Effector CD4-positive, alpha-beta T cell (primary cell): ENCODE measurements at places on chromosomes 2 and 18.

DNA sequence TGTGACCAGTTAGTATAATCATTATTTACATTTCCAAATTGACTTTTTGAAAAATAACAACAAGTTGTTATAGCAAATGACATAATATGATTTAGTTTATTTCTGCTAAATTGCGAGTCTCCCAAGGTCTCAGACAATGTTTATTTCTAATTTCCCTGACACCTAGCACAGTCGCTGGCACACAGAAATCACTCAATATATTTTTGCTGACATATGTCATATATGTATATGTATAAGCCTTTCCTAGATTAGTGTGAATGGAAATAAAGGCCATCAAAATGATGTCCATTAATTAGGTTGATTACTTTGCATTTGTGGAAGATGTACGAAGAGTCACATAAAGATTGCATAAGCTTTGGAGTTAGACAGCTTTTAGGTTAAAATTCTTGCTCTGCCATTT lies 136.7 kb upstream of the CDH2 start:
- no peak for DNase-seq

GRCh38 chr2:28623582-28624405 lies 127.8 kb upstream of the PPP1CB start:
- no peak for DNase-seq

GRCh38 chr2:102662833-102663232 lies 43.5 kb downstream of the SLC9A2 start:
- no peak for DNase-seq

DNA sequence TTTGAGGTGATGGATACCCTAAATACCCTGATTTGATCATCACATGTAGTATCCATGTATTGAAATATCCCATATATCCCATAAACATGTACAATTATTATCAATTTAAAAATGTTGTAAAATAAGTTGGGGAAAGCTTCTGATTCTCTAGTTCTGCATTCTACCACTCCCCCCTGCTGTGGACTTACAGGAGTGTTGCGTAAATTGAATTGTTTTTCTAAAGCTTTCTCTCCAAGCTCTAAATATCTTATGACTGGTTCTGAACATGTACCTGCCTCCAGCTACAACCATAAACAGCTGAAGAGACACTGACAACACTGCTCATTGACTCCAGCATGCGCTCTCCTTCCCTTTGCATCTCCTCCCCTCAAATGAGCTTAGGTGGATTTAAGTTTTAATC lies 145.2 kb downstream of the MGAT5 start:
- no peak for DNase-seq

GRCh38 chr2:110818767-110819481 lies 86.6 kb downstream of the ACOXL start:
- DNase-seq = no peak

GRCh38 chr18:60413944-60414547 lies 41.5 kb upstream of the MC4R start:
- DNase-seq = no peak

- no peak for DNase-seq
Measured at GRCh38 chr2:60652832-60653340, 99.4 kb upstream of the BCL11A start.

GRCh38 chr2:234047361-234047760 lies 3.1 kb upstream of the SPP2 start:
- no peak for DNase-seq

GRCh38 chr2:136308611-136309010 lies 190.7 kb upstream of the CXCR4 start:
- no peak for DNase-seq

- DNase-seq = no peak
Measured at GRCh38 chr2:45938649-45939511, 287.4 kb downstream of the PRKCE start.

DNA sequence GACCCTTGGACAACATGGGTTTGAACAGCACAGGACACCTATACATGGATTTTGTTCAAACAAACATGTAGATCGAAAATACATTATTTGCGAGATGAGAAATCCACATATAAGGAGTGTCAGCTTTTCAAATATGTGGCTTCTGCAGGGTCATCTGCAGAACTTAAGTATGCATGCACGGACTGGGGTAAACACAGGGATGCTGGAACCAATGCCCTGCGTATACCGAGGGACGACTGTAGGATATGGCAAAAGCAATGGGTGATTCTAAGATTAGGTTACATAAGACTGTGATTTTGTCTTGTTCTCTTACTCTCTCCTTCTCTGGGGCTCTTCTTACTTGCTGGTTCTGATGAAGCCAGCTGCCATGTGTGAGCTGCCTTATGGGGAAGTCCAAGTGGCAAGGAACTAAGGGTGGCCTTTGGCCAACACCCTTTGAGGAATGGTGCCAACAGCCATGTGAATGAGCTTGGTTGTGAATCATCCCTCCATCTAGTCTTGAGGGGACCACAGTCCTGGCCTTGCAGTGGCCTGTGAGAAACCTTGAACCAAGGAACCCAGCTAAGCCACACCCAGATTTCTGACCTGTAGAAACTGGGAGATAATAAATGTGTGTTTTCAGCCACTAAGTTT lies 66.5 kb downstream of the EVA1A start:
- DNase-seq = no peak

GRCh38 chr2:15784106-15784885 lies 156.1 kb upstream of the MYCN start:
- DNase-seq = no peak

GRCh38 chr18:41545091-41545888 lies 409.7 kb upstream of the PIK3C3 start:
- DNase-seq = no peak

DNA sequence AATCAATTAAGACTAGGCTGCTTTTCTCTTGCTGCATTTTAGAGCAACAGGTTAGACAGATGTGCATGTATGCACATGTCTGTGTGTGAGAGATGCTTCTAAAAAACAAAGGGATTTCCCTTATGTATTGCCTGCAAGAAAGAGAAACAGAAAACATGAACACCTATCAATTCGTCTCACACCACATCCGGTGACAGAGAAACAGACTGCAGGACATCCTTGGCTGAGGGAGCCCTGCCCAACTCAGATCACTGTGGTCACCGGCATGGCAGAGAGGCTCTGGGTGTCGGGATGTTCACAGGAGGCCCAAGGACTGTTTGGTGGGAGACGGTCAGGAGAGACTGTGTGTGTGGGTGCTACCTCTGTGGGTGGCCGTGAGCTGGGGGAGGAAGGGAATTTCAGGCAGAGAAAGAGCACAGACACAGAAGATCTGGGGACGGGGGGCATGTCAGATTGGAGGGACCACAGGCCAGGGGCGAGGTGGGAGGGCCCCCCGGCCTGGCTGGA lies 24.9 kb downstream of the FHL2 start:
- no peak for DNase-seq

DNA sequence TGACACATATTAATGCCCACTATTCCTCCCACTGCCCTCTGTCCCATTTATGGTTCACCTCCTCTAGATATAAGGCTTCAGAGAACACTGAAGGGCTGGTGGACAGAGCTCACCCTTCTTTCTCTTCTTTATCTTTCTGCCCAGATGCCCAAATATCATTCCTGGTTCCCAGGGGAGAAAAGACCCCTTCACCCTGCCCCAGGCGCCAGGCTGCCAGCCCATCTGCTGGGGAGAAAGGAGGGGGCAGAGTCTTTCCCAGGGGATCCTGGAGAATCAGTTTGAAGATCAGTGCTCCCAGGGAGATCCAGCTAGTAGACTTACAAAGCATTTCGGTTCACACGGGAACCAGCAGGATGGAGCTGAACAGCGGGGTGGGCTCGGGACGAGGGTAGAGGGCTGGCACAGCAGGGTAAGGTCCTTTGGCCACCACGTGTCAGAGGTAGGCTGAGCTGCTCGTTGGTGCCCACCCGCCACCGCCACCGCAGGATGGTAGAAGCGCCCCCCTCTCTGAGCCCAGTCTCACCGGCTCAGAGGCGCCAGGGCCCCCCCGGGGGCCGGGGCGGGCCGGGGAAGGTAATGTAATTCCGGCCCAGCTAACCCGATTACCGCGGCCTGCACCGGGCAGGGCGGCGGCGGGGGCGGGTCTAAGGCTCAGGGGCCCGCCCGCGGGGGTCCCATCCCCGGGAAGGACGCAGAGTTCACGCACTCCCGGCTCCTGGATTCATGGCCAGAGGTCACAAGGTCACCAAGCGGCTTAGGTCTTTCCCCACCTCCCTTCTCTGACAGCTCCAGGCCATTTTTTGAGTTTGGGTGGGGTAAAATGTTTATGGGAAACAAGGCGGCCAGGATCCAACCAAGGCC lies 1.3 kb upstream of the TLX2 start:
- no peak for DNase-seq

- DNase-seq = no peak
Measured at GRCh38 chr2:109170645-109171044, 41.6 kb downstream of the SH3RF3 start.

DNA sequence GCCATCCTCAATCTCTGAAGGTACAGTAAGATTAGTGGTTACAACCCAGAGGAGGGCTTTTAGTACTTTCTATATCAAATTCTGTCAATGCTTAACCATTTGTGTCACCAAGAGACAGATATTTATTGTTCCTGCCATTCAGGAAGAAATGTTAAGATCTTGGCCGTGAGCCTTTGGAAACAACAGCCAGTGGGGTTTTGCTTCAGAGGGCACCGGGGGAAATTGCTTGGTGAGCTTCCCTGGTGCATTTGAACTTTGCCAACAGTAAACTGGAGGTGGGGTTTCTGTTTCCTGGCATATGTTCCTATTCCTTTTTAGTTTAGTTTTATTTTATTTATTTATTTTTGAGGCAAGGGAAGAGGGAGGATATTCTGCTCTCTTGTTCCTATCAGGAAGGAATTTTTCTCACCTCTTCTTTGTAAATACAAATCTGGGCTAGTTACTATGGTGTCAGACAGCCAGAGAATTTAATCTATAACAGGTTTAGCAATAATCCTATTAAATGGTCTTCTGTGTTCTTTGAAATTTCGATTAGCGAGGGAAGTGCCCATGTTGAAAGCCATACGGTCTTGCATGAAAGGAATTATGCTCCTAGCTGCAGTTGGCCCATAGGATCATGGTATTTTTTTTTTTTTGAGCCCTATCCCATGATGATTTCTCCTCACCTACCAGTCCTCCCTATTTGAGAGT lies 95.7 kb downstream of the MAIP1 start:
- DNase-seq = no peak

DNA sequence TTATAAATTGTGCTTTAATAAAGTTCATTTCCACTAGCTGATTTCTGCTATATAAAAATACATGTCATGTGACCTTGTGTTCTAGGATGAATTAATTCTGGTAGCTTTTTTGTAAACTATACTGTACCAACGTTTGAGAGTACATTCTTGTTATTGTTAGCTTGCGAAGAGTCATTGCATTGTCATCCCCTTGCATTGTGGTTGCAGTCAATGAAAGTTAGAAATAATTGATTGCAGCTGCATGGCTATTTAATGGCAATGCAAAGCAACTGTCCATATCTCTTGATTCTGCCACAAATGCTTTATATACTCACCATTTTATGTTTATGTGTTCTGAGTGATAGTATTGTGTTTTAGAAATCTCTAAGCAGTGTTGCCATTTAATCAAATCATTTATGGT lies 91.6 kb downstream of the ZNF407 start:
- DNase-seq = no peak

- DNase-seq = no peak
Measured at GRCh38 chr18:36249392-36249791, 48.1 kb upstream of the FHOD3 start.

DNA sequence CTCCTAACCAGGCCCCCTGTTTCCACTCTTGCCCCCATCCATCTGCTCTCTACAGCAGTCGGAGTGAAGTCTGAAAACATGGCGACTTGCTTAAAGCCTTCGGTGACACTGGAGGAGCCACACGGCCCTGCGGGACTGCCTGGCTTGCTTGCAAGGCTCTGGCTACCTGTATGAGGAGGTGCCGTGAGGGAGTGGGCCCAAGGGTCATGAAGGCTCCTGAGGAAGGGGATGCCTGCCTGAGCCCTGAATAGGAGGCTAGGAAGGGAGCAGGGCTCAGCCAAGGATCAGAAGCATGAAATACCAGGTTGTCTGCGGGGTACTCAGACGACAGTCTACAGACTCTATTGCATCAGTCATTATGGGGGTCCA lies 75.4 kb downstream of the EMX1 start:
- DNase-seq = no peak

GRCh38 chr2:100243631-100244030 lies 78.7 kb downstream of the LONRF2 start:
- DNase-seq = no peak

GRCh38 chr2:231181860-231182512 lies 16.4 kb upstream of the ARMC9 start:
- no peak for DNase-seq

DNA sequence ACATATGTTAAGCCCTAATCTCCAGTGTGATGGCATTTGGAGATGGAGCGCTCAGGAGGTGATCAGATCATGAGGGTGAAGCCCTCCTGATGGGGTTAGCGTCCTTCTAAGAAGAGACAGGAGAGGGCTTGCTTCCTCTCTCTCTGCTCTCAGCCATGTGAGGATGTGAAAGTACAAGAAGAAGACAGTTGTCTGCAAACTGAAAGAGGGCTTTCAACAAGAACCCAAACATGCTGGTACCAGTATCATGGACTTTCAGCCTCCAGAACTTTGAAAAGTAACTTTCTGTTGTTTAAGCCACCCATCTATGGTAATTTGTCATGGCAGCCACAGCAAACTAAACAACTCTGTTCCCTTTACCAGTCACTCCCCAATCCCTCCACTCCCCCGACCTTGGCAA lies 47.4 kb downstream of the CACNB4 start:
- DNase-seq = no peak

GRCh38 chr2:200861617-200862155 lies 2.8 kb downstream of the CLK1 start:
- no peak for DNase-seq

- no peak for DNase-seq
Measured at GRCh38 chr2:189157456-189157855, 22.1 kb downstream of the COL5A2 start.

- DNase-seq = no peak
Measured at GRCh38 chr18:11864471-11864870, 13.3 kb downstream of the CHMP1B start.

DNA sequence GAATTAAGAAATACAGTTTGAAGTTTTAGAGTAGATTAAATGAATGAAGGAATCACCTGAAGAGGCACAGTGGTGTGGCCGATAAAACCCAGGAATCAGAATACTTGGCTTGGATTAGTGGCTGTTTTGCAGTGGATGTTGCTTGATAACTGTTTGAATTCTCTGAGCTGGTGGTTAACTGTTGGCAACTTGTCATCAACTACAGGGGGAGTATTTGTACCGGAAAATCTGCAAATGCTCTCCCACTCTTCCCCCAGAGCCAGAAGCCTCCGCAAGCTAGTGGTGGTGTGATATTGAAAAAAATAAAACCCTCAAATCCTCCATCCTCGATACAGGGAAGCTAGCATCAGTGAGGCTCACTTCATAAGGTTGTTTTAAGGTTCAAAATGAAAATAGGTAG lies 326.7 kb downstream of the DPP10 start:
- DNase-seq = no peak

DNA sequence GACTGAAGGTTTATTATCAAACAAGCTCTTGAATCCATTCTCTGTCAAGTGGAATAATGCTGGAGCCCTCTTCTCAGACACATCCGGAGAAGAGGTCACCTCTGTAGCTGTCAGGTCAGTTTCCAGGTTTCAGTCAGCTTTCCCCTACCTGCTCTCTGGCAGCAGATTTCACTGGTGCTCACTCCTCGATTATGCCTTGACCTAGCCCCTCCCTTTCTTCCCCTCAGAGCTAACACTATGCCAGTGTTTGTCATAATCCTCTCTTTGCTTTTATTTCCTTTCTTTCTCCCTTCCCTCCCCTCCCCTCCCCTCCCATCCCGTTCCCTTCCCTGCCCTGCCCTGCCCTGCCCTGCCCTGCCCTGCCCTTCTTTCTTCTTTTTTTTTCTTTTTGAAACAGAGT lies 22.5 kb upstream of the PLEKHM3 start:
- no peak for DNase-seq
